ENCODE measurements at places on chromosomes 12 and 14.

- peak; percentile 56 for DNase-seq
Observed at GRCh38 chr12:22083167-22083566, 37.1 kb downstream of the CMAS start.

GRCh38 chr14:105844810-105845724 lies 318.7 kb downstream of the TMEM121 start:
- DNase-seq = no peak

DNA sequence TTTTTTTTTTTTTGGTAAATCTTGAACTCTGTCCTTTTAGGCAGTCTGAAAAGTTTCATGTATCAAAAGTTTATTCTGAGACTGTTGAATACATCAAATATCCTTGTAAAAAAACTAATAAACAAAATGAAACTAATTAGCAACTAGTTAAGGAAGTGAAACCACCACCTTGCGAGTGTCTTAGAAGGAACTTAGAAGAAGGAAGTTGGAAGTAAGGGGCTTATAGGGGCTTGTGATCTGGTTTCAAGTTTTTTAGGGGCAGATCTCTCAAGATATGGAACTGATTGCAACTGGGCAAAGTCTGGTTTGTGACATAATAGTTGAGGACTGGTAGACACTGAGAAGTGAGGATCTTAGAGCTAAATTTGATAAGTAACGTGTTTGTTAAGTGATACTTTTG lies 748.8 kb downstream of the C12orf50 start:
- no peak for DNase-seq

DNA sequence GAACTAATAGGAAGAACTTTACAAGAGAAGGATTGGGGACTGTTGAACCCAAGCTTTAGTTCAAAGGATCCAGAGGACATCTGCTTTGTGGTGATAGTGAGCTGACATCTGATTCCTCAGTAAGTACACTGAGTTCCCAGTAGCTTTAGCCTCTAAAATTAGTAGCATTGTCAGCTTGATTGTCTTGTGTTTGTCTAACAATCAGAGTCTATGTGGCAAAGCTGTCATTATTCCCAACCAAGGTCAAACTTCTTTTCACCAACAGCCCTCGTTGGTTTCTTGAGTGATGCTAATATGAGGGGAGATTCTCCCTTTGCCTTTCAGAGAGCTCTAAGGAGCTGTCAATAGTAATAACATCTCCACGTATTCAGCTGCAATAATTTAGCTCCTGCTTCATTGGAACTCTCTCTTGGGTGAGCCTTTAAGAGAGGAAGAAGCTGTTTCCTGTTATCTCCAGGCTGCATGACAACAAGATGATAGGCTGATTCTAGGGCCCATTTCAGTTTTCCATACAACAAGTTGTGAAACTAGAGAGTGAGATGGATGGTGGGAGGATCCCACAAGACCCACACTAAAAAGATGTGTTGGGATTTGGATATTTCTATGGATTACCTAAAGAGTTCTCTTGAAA lies 46.7 kb downstream of the TGFB3 start:
- no peak for DNase-seq

- DNase-seq = no peak
Observed at GRCh38 chr12:2984249-2984648, 25.1 kb downstream of the TEAD4 start.

GRCh38 chr14:67360470-67361206 lies 510 bp downstream of the EIF2S1 start:
- DNase-seq = no peak

GRCh38 chr12:113161415-113162016 lies 12.0 kb downstream of the CFAP73 start:
- DNase-seq = no peak

GRCh38 chr12:47145188-47145587 lies 65.4 kb upstream of the AMIGO2 start:
- no peak for DNase-seq

- DNase-seq = peak; percentile 9
Observed at GRCh38 chr14:55373784-55374705, 37.6 kb downstream of the ATG14 start.

- peak; percentile 42 for DNase-seq
Observed at GRCh38 chr14:105315211-105315721, 718 bp downstream of the PACS2 start.

DNA sequence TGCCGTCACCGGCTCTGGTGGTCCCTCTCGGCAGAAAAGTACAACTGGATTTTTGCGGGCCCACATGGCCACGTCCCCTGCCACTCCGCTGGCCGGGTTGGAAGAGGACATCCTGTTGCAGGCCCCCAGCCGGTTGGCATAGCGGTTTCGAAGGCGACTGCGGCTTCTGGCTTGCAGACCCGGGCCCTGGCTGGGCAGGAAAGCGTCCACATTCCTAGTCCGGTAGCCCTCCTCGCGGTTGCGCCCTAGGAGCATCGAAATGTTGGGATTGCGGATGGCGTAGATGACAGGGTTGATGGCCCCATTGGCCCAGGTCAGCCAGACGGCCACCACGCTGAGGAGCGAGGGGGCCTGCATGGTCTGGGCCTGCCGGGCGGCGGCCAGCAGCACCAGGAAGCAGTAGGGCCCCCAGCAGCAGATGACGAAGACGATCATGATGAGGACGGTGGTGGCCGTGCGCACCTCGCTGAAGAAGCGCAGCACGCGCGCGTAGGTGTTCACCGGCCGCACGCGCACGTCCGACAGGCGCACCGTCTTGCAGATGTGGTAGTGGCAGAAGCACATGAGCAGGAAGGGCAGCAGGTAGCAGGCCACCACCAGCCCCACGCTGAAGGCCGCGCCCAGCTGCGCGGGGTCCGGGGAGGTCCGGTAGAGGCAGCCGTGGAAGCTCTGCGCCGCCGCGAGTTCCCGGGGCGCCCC lies 1.2 kb downstream of the GPR135 start:
- no peak for DNase-seq

GRCh38 chr14:102362084-102362483 lies 606 bp downstream of the CINP start:
- DNase-seq = peak; percentile 14

DNA sequence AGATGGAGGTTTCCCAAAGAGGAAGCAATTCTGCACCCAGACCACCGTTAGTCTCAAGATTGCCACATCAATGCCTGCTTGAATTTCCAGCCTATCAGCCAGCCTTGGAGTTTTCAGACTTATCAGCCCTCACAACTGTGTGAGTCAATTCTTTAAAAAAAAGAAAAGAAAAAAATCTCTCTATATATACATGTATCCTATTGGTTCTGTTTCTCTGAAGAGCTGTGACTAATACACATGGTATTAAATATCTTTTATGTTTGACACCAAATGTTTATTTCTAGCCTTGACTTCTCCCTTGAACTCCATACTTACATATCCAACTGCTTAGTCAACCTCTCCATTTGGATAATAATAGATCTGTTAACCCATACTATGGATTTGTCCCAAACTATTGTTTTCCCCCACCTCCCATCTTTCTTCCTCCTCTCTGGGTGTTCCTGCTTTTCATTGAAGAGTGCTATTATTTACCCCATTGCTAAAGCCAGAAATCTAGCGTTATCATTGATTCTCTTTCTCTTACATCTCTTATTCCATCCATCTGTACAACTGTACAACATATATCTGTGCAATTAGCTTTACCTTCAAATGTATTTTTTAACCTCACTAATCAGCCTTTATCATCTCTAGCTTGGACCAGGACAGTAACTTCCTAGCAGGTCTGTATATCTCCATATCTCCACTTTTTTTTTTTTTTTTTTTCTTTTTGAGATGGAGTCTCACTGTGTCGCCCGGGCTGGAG lies 22.7 kb upstream of the EID3 start:
- DNase-seq = peak; percentile 94
